ENCODE measurements at places on chromosomes 5 and 9.

- peaks cover 11% of the 10 kb centered on the region for H3K27me3 ChIP-seq
- H3K4me3 ChIP-seq = no peak overlapping the region
- peaks cover 6% of the 10 kb centered on the region for H3K4me1 ChIP-seq
- no peak for DNase-seq
- H3K27ac ChIP-seq = no peak overlapping the region
- H3K36me3 ChIP-seq = no peaks in the 10 kb centered on the region
Measured at GRCh38 chr5:180820788-180821321, 18.2 kb upstream of the MGAT1 start.

DNA sequence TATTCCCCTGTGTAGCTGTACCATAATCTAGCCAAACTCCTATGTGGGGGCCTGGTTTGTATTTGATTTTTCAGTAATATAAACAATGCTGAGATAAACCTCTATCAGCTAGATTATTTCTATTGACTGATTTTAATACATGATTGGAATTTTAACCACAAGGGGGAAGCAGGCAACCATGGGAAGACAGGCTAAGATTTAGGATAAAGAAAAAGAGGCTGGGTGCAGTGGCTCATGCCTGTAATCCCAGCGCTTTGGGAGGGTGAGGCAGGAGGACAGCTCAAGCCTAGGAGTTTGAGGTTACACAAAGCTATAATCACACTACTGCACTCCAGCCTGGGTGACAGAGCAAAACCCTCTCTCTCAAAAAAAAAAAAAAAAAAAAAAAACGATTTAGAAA is 18.1 kb upstream of the GPX3 start:
- no peaks in the 10 kb centered on the region for H3K4me1 ChIP-seq
- peaks cover 36% of the 10 kb centered on the region for H3K27me3 ChIP-seq
- no peaks in the 10 kb centered on the region for H3K36me3 ChIP-seq
- no peak for DNase-seq
- no peak overlapping the region for H3K4me3 ChIP-seq

- no peaks in the 10 kb centered on the region for H3K4me1 ChIP-seq
- H3K27me3 ChIP-seq = no peaks in the 10 kb centered on the region
- no peaks in the 10 kb centered on the region for H3K36me3 ChIP-seq
- H3K4me3 ChIP-seq = no peak overlapping the region
Measured at GRCh38 chr5:106092455-106092854, 1578.3 kb downstream of the EFNA5 start.

DNA sequence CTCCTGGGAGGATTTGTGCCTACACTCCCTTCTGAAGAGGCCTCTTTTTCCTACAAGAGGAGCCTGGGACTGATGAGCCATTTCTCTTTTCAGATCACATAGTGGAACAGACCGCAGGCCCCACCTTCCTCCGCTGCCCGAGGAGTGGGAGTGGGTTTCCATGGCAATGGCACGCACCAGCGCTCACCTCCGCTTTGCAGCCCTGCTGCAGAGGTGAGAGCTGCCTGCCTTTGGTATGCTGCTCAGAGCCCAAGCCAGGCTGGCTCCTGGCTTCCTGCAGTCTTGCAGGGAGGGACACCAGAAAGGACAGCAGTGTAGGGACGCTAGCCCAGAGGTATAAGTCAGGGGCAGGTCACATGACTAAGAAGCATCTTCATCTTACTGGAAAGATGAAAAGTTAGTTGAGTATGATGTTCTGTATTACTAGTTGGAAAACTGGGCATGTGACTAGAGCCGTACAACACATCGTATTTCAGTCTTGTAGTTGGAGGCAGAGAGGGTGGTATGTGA is 12.4 kb downstream of the PTTG1 start:
- H3K4me3 ChIP-seq = no peak overlapping the region
- no peak for DNase-seq
- peaks cover 4% of the 10 kb centered on the region for H3K36me3 ChIP-seq
- H3K4me1 ChIP-seq = peaks cover 6% of the 10 kb centered on the region
- H3K27me3 ChIP-seq = peaks cover 12% of the 10 kb centered on the region
- H3K27ac ChIP-seq = no peak overlapping the region

DNA sequence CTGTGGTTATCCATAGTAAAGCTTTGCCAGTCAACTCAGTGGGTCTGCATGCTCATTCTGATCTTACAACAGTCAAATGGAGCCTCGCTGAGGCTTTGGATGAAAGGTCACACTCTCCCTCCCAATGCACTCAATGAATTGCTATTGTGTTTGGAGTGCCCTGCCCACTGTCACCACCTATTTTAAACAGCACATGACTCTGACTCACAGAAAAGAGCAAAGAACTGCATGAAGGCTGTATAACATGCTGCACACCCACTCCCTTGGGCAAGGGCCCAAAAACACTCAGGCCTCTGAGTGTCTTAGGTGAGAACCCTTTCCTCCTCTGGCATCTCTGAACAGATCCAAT is 118.7 kb upstream of the CCDC112 start:
- H3K36me3 ChIP-seq = peaks cover 3% of the 10 kb centered on the region
- H3K4me3 ChIP-seq = no peak overlapping the region
- no peak overlapping the region for H3K27ac ChIP-seq
- H3K27me3 ChIP-seq = peaks cover 19% of the 10 kb centered on the region

- no peak overlapping the region for H3K4me3 ChIP-seq
- peaks cover 30% of the 10 kb centered on the region for H3K36me3 ChIP-seq
- peaks cover 10% of the 10 kb centered on the region for H3K27me3 ChIP-seq
- H3K4me1 ChIP-seq = peaks cover 15% of the 10 kb centered on the region
- no peak for DNase-seq
Measured at GRCh38 chr5:86623785-86624483, 6.2 kb downstream of the COX7C start.

GRCh38 chr9:19967216-19967887 is 178.5 kb upstream of the SLC24A2 start:
- no peaks in the 10 kb centered on the region for H3K4me1 ChIP-seq
- no peak overlapping the region for H3K27ac ChIP-seq
- H3K4me3 ChIP-seq = no peak overlapping the region
- no peaks in the 10 kb centered on the region for H3K36me3 ChIP-seq
- H3K27me3 ChIP-seq = peaks cover 13% of the 10 kb centered on the region
- DNase-seq = no peak

DNA sequence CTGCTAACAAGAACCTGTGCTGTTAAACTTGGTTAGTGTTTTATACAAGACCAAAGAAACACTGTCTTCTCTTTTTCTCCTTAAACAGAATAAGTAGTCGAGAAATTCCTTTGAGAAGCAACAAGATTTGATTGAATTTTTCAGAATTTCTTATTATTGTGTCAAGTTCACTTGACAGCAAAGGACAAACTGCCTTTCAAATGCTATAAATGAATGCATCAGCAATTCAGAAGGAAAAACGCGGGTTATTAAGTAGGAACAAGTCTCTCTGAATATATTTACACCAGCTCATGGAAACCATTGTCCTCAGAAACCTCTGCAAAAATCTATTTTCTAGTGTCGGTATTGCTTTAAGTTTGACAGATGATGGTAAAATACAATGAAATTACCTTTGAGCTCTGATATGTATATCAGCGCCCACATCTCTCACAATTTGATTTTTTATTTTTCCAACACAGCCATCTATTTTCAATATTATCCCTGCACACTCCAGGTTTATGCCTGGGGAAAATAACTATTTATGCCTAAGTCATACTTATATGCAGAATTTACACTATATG is 4.4 kb downstream of the ATP10B start:
- no peaks in the 10 kb centered on the region for H3K4me1 ChIP-seq
- no peaks in the 10 kb centered on the region for H3K27me3 ChIP-seq
- DNase-seq = no peak
- H3K27ac ChIP-seq = no peak overlapping the region
- no peaks in the 10 kb centered on the region for H3K36me3 ChIP-seq
- H3K4me3 ChIP-seq = no peak overlapping the region

DNA sequence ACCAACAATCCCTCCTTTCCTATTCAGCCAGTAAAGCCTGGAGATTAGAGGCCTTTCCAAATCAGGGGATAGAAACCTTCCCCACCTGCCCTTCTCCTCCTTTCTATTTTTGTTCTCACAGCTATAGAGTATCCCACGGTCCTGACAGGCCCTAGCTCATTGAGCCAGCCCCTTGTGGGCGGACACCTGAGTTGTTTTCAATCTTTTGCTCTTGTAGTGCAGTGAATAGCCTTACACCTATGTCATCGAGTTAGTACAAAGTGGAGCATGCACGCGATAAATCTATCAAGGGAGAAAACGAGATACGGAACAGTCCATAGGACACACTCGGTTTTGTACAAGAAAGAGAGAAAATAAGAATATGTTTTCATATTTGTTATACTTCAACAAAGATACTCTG is 77.2 kb downstream of the TSPAN17 start:
- peak overlapping the region; percentile 32 for H3K27ac ChIP-seq
- peaks cover 19% of the 10 kb centered on the region for H3K27me3 ChIP-seq
- no peaks in the 10 kb centered on the region for H3K36me3 ChIP-seq

All from effector memory CD8-positive, alpha-beta T cell (primary cell).